ENCODE measurements at places on chromosomes 7 and 10.

DNA sequence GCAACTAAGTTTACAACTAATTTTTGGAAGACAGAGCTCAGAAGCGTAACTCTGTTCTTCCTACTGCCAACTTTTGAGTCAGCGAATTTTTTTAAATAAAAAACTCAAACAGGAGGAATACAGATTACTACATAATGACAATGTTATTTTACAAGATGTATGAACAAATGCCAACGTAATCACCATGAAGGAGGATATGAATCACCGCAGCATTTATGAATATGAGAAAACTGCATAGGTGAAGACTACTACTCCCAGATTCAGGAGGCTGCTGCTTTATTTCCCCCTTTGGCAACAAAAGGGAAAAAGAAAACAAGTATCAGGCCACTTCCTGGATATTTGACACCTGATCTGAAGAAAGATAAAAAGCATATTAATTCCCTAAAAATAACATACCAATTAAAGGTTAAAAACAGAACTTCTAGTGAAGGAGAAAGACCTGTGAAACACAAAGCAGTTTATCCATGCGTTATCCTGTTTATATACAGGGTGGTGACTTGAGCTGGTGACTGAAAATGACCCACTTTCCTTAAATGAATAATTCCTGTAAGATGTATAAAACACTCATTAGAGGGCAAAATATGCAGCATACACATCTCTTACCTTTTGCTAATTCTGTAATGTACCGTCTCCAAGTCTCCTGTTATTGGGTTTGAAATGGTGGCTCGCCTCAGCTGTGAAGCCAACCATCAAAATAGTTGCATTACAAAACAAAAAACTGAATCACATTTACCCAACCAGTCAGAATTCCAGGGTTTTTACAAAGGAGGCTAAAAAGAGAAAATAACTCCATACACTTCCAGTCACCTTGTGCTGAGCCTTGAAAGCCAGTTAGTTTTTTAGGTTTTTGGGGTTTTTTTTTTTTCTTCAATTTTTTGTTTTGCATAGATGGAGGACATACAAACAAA lies 52.0 kb downstream of the P4HA1 start:
- DNase-seq: no peak

DNA sequence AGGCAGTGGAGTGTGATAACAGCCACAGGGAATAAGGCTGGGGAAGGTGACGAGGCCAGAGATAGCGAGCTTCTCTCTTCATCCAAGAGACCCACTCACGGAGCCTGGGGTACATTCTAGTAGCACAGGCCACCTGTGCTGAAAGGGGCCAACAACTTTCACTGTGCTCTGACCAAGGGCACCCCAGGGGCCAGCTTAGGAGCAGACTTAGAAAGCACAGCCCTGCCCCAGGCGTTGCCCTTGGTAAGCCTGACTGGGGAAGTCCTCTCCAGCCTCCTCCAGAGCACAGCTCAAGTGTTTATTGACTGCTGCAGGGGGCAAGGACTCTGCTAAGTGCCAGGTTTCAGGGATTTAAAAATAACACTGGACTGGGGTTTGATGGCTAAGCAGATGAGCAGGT lies 44.7 kb downstream of the EBF3 start:
- no peak for DNase-seq

DNA sequence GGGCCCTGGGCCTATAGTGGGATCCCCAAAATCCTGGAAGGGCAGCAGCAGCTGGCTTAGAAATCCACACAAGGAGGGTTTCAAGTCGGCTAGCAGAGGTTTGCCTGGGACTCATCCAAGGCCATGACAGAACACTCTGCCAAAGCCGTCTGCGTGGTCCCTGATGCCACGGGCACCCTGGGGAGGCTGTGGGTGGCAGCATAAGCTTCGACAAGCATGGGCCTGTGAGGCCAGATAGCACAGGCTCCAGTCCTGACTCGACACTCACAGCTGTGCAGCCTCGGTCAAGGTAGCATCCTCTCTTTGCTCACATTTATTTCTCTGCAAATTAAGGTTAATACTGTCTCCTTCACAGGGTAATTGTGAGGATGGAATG lies 138.3 kb downstream of the JCAD start:
- DNase-seq: no peak

DNA sequence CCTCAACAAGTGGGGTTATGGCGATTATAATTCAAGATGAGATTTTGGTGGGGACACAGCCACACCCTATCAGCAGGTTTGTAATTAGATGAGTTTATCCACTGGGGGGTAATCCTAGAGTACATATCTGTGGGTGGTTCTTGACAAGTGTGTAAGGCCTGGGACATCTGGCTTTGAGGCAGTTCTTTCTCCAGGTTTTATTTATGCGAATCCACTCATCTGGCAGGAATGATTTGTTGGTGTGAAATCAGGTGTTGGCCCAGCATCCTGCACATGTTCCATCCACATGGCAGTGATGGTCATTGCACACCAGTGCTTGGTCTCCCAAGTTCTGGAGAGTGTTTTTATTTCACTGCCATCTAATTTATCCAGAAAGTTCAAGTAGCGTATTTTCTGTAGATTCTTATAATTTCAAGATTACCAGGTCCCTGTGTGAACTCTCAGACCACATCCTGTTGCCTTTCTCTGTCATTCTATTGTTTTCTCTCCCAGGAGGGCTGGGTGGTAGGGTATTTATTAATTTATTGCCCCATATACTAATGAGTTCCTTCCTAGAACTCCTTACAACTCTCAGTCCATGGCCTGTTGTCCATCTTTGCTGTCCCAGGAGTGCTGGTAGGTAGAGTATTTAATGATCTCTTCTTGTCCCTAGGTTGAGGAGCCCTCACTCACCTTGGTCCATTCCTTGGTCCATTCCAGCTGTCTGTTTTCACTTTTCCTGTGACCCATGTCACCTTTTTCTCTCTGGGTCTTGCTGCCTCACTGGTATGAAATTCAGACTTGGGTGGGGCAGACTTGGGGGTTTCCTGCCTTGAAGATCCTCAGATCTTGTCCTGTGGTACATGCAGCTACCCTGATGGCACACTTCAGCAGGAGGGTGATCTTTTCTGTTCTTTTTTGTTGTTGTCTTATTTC lies 10.4 kb downstream of the RALA start:
- peak; percentile 58 for DNase-seq

DNA sequence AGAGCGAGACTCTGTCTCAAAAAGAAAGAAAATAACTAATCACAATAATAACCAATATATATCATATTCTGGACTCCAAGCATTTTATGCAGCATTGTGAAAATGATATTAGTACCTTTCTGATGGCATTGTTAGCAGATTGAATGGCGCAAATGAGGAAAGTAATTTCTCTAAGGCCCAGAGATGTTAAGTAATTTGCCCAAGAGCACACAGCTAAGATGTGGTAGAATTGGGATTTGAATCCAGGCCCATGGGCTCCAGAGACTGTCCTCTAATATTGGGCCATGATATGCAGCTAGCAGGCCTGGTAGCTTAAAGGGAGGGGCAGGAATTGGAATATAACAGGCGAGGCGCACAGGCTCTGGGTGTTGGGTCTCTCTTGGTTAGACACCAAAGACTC lies 44.1 kb downstream of the ZNF503 start:
- DNase-seq: no peak

DNA sequence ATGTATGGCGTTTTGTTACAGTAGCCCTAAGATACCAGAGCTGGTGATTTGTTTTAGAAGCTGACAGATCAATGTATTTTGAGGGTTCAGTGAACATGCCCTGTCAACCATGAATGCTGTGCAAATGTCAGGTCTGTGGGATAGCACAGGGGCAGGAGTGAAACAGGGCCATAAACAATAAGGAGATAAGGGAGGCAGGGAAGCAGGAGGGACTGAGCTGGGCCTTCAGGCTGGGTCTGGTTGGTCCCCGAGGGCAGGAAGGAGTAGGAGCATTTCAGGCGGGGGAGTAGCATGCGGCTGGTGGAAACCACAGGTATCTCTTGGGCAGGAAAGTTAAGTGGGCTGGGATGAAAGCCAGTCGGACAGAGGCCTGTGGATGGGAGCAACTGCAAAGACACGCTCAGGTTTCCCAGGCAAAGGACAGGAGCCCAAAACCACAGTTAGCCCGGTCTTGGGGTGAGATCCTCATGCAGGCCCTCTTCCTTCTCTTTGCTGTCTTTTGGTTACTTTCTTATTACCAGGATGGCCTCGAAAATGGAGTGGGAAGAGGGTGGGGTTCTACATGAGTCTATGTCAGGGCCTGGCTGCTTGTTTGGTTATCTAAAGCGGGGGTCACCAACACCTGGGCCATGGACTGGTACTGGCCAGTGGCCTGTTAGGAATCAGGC lies 69.5 kb upstream of the SEPHS1 start:
- DNase-seq: no peak

GRCh38 chr7:79227044-79227443 lies 226.4 kb downstream of the MAGI2 start:
- DNase-seq: no peak

DNA sequence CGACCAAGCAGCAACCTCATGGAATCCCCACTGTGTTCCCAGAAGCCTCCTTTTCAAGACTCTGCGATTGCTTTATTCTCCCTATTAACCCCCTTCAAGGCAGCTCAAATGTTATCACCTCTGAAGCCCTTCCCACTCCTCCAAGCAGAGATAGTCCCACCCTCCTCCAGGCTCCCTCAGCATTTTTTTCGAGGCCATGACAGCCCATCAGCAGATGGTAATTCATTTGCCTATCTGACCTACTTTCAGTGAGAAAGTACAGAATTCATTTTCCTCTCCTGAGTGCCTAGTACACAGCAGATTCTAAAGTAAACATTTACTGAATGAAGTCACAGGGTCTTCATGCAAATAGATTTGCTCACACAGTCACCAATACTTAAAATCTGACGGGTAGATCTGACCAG lies 47.8 kb downstream of the HERPUD2 start:
- DNase-seq: no peak

DNA sequence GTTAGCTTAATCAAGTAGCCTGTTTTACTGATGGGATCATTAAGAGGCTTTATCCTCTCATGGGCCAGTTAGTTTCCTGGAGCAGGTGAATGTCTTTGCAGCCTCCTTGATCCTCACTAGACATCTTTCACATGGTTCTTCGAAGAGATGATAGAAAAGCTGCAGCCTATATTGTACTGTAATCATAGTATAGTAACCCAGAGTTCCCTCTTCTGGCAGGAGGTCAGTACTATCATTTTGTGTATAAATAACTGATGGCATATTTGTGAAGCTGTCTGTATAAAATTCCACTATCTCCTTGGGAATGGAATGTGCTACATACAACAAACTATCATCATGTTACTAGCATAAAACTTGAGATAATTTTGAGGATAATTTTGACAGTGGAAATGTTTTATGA lies 123.8 kb upstream of the PRPS1L1 start:
- no peak for DNase-seq

GRCh38 chr7:7051206-7051877 lies 131.0 kb upstream of the C1GALT1 start:
- no peak for DNase-seq

- no peak for DNase-seq
Observed at GRCh38 chr7:110835218-110835617, 255.7 kb upstream of the LRRN3 start.

DNA sequence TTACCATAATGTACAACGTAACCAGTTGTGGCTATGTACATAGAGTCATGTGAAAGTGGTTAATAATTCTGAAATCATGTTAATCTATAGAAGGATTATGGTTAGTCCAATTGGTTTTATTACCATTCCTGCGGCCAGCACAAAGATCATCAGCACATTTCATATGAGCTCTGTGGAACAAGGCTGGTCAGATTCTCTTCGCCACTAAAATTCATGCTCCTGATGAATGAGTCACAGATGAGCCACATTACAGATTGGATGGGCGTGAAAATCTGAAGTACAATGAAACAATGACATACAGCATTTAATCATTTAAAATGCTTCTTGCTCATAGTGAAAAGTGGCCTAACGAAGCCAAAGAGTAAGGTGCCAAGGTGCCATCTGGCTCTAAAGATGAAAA lies 716.2 kb upstream of the PHF14 start:
- no peak for DNase-seq
